ENCODE measurements at places on chromosomes 1 and 21.
A peak's percentile ranks its signal among the peaks of the same experiment; 100 is the strongest.

DNA sequence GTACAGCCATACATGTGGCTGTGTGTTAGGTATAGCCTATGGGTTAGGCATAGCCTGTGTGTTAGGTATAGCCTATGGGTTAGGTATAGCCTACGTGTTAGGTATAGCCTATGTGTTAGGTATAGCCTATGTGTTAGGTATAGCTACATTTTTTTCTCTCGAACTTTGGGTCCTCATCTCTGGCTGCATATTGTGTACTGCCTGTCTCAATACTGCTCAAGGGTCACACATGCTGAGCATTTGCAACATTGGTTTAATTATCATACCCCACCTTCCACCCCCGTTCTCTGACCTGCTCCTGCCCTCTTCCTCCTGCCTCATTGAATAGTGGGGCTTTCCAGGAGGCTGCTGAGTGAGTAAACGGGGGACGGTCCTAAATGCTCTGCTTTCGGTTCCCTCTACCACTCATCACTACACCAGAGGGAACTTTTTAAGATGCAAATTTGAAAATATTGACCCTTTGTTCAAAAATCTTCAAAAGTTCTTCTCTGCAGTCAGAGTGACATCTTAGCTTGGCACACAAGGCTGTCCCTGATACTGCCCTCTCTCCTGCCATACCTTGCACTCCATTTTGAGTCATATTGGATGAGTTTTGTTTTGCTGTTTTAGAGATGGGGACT is 17.8 kb downstream of the OR2B11 start:
- DNase-seq, result no peak

DNA sequence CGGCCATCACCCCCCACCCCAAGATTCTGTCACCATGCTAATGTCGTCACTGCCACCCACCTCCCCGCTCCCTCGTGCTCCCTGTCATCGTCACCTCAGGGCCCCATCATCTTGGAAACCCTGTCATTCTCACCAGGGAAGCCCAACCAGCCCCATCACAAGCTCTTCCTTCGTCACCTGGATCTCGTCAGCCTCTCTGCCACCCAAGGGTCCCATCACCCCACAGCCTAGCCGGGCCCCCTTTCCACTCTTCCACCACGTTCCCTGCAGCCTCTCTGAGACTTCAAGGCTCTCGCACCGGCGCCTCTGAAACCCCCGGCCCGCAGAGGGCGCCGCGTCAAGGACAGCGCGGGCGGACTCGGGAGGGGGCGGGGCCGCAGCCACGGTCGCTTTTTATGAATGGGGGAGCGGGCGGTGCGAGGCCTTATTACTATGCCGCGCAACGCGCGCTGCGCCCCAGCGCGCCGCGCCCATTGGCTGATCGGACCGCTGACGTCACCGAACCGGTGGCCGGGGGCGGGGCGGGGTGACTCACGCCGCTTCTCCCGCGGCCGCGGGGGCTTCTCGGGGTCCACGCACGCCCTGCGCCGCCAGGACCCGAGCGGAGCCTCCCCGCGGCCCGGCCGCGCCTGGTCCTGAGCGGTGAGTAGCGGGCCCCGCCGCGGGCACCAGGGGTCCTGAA is at the start of gene GPR3:
Gene GPR3, plus strand, starts transcription at position 527 of the 682 bp plus-strand sequence. CDS start 1,177 bp downstream, outside the sequence.
- peak; percentile 94 for DNase-seq

DNA sequence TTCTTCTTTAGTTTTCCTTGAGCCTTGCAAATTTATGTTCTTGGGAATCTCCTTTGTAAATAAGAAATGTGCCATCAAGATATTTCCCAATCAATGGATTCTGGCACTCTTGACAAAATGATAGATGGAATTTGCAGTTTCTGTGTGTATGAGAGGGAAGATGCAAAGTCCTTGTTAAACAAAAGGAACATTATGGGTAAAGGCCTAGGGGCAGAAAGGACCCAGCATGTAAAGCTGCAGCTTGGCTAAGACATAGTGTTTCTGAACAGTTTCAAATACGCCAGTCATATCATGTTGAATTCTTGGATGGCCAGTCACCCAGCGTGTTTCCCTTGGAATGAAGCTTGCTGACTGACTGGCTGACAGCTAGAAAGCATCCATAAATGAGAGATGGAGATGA is 210.8 kb downstream of the NFIA start:
- DNase-seq, result no peak

DNA sequence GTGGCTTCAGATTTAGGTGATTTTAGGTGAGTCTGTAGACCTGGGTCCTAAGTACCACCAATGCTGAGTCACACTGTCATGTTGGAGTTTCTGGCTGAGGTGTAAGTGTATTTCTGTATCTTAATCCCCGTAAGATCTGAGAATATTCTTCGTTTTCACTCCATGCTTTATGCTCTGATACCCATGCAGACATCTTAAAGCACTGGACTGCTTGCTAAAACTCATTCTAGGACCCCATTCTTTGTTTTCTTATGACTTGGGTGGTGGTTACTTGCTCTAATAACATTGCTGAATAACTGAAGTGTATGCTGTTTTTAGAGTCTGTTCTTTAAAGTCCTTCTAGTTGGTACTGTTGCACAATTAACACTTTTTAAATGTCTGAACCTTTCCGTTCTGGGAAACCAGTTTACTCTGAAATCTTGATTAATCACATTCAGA is 36.6 kb downstream of the CDC42 start:
- DNase-seq, result no peak

DNA sequence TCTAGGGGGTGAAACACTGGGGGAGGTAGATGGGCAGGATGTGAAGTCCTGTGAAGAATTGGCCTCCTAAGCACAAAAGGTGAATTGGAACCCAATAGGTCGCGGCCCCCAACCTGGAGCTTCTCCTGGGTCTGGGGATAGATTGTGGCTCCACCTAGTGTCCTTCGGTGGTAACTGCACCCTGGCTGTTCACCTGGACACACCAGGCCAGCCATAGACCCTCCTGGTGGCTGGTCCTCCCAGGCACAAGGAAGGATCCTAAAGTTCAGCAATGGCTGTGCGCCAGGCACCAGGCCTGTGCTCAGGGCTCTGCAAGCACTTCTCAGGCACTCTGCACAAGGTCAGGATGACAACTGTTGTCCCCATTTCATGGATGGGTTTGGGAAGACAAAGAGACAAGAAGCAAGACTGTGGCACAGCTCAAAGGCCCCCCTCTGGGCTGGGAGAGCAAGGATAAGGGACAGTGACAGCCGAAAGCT is 13.5 kb downstream of the ESPN start:
- peak; percentile 60 for DNase-seq

- no peak for DNase-seq
Observed at GRCh38 chr21:31176080-31176551, 137.8 kb upstream of the KRTAP19-8 start.

GRCh38 chr1:151909167-151910149 is at the start of gene THEM4:
TSS of gene THEM4 (minus strand) at chr1:151909511. CDS start at chr1:151909458, 53 bp downstream.
- peak; percentile 95 for DNase-seq

DNA sequence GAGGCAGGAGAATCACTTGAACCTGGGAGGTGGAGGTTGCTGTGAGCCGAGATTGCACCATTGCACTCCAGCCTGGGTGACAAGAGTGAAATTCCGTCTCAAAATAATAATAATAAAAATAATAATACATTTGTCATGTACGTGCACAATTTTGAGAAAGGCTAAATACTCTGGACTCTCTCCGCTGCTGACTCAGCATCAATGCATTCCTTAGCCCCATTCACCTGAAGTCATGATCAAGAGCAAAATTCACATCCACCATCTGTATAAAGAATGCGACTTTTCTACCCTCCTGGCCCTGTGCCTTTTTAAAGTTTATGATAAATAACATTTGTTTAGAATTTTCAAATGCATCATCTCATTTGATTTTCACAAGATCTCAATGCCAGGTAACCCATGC is 35.5 kb upstream of the MAP1LC3C start:
- no peak for DNase-seq

DNA sequence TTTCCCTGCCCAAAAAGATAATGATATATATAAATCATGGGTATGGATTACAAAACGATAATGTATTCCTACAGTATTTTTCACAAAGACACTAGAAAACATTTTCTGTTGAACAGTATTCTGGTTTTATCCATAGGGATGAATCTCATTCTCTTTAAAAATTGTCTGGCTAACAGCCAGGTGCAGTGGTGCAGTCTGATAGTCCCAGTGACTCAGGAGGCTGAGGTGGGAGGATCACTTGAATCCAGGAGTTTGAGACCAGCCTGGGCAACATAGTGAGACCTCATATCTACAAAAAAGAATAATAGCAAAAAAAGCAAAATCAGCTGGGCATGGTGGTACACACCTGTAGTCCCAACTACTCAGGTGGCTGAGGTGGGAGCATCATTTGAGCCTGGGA is 23.3 kb downstream of the PIP5K1A start:
- no peak for DNase-seq

GRCh38 chr1:90823686-90824085 is 106.6 kb upstream of the BARHL2 start:
- no peak for DNase-seq

DNA sequence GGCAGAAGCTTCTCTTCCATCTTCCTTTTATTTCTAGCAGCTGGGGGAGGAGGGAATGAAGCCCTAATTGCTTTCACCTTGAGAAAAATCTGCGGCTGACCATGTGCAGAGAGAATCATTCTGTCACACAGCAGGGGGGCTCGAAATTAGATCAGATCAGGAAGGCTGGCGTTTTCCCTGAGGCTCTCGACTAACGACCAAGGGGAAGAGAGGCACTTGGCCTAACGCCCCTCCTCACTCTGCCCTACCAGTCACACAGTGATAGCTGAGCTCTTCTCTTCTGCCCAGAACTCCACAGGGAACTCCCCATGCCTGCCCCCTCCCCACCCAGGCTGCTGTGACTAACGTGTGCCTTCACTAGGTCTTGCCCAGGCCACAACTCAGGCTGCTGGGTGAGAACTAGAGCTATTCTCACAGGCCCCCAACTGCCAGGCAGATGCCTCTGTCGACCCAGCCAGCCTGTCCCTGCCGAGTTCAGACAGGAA is 26.5 kb upstream of the KHDRBS1 start:
- no peak for DNase-seq

- no peak for DNase-seq
Observed at GRCh38 chr1:226487921-226488320, 60.6 kb upstream of the STUM start.

- DNase-seq, result no peak
Observed at GRCh38 chr1:12201352-12202189, 28.3 kb upstream of the VPS13D start.

DNA sequence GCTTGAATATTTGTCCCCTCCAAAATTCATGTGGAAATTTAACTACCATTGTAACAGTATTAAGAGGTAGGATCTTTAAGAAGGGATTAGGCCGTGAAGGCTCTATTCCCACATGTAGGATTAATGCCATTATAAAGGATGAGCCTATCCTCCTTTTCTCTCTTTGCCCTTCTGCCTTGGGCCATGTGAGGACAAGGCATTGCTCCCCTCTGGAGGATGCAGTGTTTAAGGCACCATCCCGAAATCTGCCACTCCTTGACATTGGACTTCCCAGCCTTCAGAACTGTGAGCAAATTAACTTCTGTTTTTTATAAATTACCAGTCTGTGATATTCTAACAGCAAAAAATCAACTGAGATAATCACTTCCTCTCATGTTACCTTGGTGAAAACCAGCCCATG is 124.4 kb downstream of the TOMM20 start:
- no peak for DNase-seq

GRCh38 chr1:163295949-163296348 is 25.8 kb upstream of the NUF2 start:
- DNase-seq, result peak; percentile 17

DNA sequence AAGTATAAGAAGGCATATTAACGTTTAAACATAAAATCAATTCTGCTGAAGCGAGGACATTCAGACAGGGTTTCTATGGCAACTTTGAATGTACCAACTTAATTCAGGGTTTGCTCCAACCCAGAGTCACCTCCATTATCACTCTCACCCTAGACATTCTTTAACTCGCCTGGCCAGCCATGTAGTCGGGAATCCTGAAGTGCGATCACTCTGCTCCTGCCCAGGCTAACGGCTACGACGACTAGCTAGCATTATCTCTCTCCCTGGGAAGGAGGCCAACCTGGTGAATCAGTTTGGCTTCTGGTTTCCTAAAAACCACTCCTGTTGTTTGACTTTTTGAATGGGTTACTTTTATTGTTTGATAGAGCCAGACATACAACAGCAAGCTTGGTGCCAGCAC is 38.9 kb upstream of the ZBTB18 start:
- no peak for DNase-seq

DNA sequence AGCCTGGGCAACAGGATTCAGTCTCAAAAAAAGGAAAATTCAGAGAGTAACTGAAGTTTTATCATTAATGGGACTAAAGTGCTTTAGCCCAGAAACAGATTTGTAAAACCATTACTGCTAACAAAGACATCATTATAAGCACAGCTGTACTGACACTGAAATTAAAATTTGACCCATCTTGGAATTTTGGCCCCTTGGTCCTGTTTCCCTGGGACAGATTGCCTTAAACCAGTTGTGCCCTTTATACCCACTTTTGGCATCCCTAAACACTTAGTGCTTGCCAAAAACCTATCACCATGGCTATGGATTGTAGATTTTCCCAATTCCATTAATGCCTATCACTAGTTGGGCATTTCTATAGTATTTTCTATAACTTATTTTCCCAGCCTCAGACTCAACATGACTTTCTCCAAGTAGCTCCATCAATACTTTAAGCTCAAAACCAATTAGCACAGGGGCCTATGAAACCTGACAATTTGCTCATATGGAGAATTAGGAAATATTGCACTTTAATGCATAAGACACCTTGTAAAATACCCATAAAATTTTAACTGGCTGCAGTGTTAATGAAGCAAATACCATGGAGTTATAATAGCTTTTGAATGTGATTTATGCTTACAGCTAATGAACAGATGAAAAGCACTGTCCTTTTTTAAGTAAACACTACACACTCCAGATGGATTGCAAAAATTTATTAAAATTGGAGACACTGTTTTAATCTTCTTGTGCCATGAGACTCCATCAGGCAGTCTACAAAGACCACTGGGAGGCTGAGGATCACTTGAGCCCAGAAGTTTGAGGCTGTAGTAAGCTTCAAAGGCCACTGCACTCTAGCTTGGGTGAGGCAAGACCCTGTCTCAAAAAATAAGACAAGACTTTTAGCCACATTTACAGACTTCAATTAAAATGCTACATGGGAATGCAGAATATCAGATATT is 4.3 kb downstream of the GAS5 start:
- DNase-seq, result no peak

- no peak for DNase-seq
Observed at GRCh38 chr1:17735793-17736192, 19.3 kb upstream of the ACTL8 start.

DNA sequence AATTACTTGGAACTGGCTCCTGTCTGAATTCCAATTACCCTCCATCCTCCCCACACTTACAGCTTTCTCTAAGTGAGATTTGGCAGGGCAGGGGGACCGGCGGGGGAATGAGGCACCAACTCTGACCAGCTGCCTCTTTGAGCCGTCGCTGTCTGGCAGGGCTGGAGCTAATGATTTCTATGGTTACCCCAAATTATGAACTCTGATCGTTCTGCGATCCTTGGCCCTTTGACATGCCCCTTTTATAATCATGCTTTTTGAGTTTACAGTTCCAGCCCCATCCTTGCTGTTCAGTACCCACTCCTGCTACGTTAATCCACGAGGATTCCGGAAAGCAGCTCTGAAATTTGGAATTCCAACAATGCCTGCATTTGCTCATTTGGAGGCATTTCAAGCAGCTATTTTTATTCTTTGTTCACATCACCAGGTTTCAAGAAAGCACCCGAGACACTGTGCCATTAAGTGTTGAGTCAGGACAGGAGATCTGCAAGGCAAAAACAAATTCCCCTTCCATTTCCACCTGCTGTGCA is 54.6 kb upstream of the LBR start:
- no peak for DNase-seq

- DNase-seq, result no peak
Observed at GRCh38 chr1:147099192-147099591, 73.1 kb downstream of the PRKAB2 start.

Measured in mesenchymal stem cell (in vitro differentiated cells and primary cell).